ENCODE measurements at places on chromosomes 11 and 22.

GRCh38 chr11:121463689-121464335 lies 11.0 kb upstream of the SORL1-AS1 start:
- no peak for DNase-seq

GRCh38 chr22:36746375-36746970 lies 29.4 kb downstream of the IFT27 start:
- DNase-seq: no peak

DNA sequence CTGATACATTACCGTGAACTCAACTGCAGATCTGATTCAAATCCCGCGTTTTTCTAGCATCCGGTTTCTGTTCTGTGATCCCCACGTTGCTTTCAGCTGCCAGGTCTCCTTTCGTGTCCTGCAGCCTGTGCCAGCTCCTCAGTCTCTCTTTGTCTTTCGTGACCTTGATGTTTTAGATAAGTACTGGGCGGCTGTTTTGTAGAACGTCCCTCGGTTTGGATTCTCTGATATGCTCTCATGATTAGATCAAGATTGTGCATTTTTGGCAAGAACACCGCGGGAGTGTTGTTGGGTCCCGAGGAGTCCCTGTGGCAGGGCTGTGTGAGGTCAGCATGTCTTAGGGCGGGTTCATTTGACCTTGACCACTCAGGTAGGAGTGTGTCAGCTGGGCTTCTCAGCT lies 38.6 kb downstream of the KCNQ1 start:
- no peak for DNase-seq

- DNase-seq: no peak
Observed at GRCh38 chr22:39350757-39351688, 1.2 kb downstream of the SYNGR1 start.

DNA sequence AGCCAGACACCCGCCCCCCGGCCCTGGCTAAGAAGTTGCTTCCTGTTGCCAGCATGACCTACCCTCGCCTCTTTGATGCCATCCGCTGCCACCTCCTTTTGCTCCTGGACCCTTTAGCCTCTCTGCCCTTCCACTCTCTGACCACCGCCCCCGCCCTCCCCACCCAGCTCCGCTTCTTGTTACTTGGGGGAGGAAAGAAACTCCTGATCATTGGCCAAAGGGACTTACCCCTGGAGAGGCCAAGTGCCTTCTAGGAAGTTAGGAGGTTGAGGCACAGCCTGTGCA lies at the start of gene PRR33:
PRR33 (minus strand) TSS at position 65 of the 285 bp plus-strand sequence. CDS start 1,311 bp downstream, outside the sequence.
- no peak for DNase-seq
